Uterus (tissue), 4 donors: ENCODE measurements at places on chromosomes 13 and 19. TPM values are rescaled to one million over a fixed set of nuclear protein-coding genes. Genes with fewer than 3 reads are reported as not detected.

DNA sequence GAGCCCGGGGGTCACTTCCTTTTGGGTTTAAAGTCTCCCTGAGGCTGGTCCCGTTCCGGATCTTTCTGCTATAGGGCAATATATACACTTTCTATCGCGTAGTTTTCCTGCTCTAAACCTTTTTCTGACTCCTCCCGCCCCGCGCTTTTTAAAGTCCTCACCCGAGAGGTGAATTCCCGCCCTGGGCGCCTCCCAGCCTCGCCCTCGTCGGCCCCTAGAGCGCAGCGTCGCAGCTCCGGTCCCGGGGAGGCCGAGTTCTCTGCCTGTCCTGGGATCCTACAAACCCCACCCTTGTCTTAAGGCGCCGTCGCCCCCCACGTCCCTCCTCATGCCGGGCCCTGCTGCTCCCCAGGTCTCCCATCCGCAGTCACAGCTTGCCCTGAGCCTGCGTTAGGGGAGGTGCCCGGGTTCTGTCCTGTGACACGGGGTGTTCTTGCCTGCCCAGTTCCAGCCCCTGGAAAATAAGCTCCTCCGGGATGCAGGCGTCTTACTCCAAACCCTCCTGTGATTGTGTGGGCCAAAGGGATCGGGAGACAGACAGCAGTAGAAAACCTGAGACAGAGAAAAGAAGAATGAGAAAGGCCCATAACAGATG is 491 bp downstream of the ZNF525 start:
- peak overlapping the region; percentile 65 for H3K4me3 ChIP-seq
- no peaks in the 10 kb centered on the region for H3K36me3 ChIP-seq
- no peaks in the 10 kb centered on the region for H3K4me1 ChIP-seq
- no peak for DNase-seq
- peak overlapping the region; percentile 74 for H3K27ac ChIP-seq

DNA sequence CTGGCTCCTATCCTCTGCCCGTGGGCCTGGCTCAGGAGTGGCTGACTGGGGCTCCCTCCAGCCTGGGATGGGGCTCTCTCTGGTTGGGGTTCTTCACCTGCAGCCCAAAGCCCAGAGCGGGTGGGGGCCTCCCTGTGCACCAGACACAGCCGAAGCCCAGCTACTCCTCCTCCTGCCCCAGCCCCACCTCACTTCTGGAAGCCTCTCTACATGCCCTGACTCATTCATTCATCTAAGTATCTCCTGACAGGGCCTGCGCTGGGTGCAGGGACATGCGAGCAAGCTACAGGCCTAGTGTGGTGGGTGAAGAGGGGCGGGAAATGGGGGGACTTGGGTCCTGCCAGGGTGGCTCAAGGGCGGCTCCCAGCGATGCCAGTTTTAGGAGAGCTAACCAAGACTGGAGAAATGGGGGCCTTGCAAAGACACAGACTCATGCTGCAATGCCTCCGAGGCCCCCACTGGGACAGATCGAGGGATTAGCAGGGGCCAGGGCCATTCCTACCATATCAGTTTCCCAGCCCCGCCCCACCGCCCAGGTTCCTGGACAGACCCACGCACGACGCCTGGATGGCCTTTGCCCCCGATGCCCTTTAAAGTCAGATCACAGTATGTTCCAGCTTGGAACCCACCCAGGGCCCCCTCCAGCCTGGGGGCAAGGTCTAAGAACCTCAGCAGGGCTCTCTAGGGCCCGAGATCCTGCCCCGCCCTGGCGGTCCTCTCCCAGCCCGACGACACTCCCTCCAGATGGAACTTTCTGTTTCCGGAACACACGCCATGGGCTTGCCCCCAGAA is 12.6 kb downstream of the LSM4 start:
- no peak overlapping the region for H3K4me3 ChIP-seq
- H3K27me3 ChIP-seq = no peaks in the 10 kb centered on the region
- no peak overlapping the region for H3K27ac ChIP-seq
- H3K36me3 ChIP-seq = no peaks in the 10 kb centered on the region
- no peaks in the 10 kb centered on the region for H3K4me1 ChIP-seq

DNA sequence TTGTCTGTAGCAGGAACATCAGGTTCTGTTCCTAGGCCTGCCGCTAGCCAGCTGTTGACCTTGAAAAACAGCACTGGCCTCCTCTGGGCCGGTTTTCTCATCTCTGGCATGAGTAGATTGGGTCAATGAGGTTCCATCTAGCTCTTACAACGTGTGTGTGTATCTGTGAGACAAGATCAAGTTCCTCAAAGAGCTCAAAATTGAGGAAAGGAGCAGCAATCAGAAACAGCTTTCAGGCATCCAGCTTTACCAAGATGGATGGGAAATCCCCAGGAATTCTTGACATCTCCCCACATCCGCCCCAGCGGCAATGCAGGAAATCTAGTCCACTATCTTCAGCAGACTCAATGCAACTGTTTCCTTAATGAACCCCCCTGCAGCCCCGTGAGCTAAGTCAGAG is 4.9 kb downstream of the FLT1 start:
- no peak for DNase-seq
- peaks cover 45% of the 10 kb centered on the region for H3K27me3 ChIP-seq
- H3K36me3 ChIP-seq = no peaks in the 10 kb centered on the region
- no peak overlapping the region for H3K4me3 ChIP-seq
- H3K4me1 ChIP-seq = peaks cover 14% of the 10 kb centered on the region

DNA sequence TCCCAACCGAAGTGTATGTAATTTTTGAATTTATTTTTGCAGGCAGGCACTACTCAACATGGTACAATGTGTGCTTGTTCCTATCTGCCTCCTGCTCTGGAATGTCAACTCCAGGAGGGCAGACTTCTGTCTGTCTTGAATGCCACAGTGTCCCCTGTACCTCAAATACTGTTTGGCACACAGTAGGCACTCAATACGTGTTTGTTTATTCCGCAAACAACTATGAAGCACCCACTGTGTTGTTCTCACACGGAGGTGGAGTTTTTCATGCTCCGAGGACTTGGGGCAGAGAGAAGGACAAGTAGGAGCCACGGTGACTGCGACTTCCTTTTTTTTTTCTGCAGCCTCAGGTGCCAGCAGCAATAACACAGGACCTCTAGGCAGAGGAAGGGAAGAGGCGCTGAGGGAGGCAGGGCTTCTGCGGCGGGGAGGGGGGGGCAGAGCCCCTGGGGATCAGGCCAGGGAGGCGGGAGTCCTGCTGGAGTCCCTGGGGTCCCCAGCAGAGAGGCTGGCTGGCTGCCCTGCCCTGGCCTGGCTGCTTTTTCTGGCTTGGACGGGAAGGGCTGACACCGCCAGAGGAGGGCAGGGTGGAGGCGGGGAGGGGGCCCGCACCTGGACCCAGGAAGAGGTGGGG is 29.3 kb upstream of the TNFAIP8L1 start:
- no peak overlapping the region for H3K27ac ChIP-seq
- H3K36me3 ChIP-seq = no peaks in the 10 kb centered on the region
- no peak overlapping the region for H3K4me3 ChIP-seq
- peaks cover 4% of the 10 kb centered on the region for H3K4me1 ChIP-seq
- H3K27me3 ChIP-seq = no peaks in the 10 kb centered on the region

GRCh38 chr19:53868091-53868891 is 608 bp downstream of the MYADM start:
- no peaks in the 10 kb centered on the region for H3K4me1 ChIP-seq
- no peaks in the 10 kb centered on the region for H3K36me3 ChIP-seq
- peak overlapping the region; percentile 74 for H3K4me3 ChIP-seq
- peak; percentile 71 for DNase-seq
- no peaks in the 10 kb centered on the region for H3K27me3 ChIP-seq

PBX4 gene
- 1.6 TPM for total RNA-seq

NEK3 gene
- 22.9 TPM for total RNA-seq

DNA sequence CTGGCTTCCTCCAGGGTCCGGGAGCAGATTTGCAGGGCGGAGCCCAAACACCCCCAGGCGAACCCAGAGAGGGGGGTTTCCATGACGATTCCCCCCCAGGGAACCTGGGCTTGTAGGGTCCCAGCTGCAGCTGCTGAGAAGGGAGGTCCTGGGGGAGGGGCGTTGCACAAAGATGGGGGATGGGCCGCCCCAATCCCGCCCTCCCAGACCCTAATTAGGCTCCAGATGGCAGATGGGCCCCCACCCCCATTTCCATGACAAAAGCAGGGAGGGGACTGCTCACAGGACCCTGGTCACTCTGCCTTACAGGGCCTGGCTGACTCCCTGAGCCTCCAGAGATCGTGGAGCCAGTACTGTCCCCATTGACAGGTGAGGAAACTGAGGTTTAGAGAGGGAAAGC is 15.2 kb downstream of the ELAVL3 start:
- H3K36me3 ChIP-seq = no peaks in the 10 kb centered on the region
- H3K4me3 ChIP-seq = no peak overlapping the region

CEACAM7 gene
- total RNA-seq = 0.51 TPM

IZUMO4 gene
- total RNA-seq = 9.5 TPM

DNA sequence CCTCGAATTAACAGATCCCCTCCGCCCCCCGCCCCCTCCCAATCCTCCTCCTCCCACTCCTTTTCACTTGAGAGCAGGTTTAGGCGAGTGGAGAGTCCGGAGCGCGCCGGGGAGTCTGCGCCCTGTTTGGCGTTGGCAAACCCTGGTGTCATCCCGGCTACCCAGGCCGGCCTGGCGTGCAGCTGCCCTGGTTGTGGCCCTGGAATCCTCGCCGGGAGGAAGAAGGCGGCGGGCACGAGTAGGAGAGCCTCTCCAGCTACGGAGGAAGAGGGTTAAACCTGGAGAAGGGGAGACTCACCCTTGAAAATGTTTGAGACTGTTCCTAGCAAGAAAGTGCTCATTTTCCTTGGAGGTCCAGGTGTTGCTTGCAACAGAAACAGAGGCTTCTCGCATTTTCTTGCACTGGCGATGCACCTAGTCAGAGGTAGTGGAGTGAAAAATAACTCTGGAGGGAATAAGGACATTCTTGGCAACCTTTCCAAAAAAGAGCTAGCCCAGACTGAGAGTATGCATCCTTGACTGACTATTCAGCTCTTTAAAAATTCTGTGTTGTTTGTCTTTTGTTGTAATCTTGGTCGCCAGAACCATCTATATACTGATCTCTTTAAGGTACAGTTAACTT is 1.3 kb upstream of the SOX21 start:
- no peak overlapping the region for H3K4me3 ChIP-seq
- H3K4me1 ChIP-seq = peaks cover 26% of the 10 kb centered on the region
- DNase-seq = no peak
- H3K27ac ChIP-seq = no peak overlapping the region

GRCh38 chr13:37364956-37365355 is 233.6 kb downstream of the POSTN start:
- DNase-seq = no peak
- H3K27ac ChIP-seq = no peak overlapping the region
- no peaks in the 10 kb centered on the region for H3K4me1 ChIP-seq
- H3K36me3 ChIP-seq = no peaks in the 10 kb centered on the region

HPN gene
- total RNA-seq = 2.7 TPM

PSPN gene
- 2.2 TPM for total RNA-seq

ATP1A3 gene
- not detected for total RNA-seq

DNAAF3 gene
- total RNA-seq = not detected

ZNF709 gene
- total RNA-seq = 5.0 TPM

DNA sequence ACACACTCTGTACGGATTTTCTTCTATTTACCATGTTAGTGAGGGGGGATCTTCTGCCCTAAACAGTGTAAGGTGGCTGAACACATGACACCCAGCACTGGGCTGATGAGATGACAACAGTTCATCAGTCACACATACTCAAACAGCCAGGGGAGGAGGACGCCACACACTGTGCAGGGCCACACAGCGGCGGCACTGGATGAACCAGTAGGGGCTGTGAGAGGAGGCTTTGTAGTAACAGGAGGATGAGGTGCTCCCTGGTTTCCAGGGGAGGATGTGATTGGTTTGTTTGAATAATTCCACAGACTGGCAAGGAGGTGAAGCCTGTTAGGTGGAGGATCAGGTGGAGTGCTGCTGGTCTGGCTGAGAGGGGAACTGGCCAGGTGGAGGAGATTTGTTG is 16.3 kb upstream of the GTF3A start:
- no peaks in the 10 kb centered on the region for H3K4me1 ChIP-seq
- DNase-seq = no peak
- no peaks in the 10 kb centered on the region for H3K27me3 ChIP-seq
- H3K4me3 ChIP-seq = no peak overlapping the region

CLDN10 gene
- 27.6 TPM for total RNA-seq

DNA sequence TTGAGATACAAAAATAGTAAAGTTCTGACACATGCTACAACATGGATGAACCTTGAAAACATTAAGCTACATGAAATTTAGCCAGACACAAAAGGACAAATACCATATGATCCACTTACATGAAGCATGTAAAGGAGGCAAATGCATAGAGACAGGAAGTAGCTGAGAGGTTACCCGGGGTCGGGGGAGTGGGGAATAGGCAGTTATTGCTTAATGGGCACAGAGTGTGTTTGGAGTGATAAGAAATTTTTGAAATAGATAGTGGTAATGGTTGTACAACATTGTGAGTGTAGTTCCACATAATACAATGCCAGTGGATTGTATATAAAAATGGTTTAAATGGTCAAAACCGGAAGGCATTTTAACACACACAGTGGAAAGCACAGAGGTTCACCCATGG is 4.3 kb downstream of the N4BP2L1 start:
- H3K27me3 ChIP-seq = no peaks in the 10 kb centered on the region
- no peak overlapping the region for H3K27ac ChIP-seq
- no peak overlapping the region for H3K4me3 ChIP-seq
- H3K36me3 ChIP-seq = no peaks in the 10 kb centered on the region

CYP4F12 gene
- 13.5 TPM for total RNA-seq

- H3K4me3 ChIP-seq = no peak overlapping the region
- no peak for DNase-seq
- H3K27me3 ChIP-seq = no peaks in the 10 kb centered on the region
- no peaks in the 10 kb centered on the region for H3K4me1 ChIP-seq
- no peak overlapping the region for H3K27ac ChIP-seq
These were observed 420.4 kb downstream of the EFNB2 start for GRCh38 chr13:106115081-106115480.

DNA sequence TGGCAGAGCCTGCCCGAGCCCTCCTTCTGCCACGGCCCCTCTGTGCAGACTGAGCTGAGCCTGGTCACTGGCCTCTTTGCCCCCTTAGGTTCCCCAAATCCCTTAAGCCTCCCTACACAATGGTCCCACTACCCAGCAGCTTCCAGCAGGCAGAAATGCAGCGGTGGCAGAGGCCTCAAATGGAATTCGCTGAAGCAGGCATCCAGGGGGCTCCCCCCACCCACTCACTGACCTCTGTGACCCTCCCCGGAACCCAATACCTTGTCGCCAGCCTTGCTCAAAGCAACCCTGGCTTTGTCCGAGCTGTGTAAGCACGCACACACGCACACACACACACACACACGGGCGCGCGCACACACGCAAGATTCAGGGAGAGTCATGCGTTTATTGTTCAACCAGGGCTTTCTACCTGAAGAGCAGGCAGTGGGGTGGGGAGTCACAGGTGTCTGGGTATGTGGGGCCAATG is at the start of gene LIM2:
LIM2 (minus strand) TSS at position 51 of the 466 bp plus-strand sequence. CDS start 531 bp downstream, outside the sequence.
- H3K4me1 ChIP-seq = no peaks in the 10 kb centered on the region
- no peaks in the 10 kb centered on the region for H3K36me3 ChIP-seq
- H3K27me3 ChIP-seq = no peaks in the 10 kb centered on the region
- no peak within 1 kb of the TSS for H3K4me3 ChIP-seq
- no peak for DNase-seq

GRCh38 chr13:89688918-89689317 is 1658.6 kb upstream of the MIR17HG start:
- DNase-seq = no peak
- no peak overlapping the region for H3K4me3 ChIP-seq
- H3K27ac ChIP-seq = no peak overlapping the region

- no peak overlapping the region for H3K27ac ChIP-seq
- H3K4me1 ChIP-seq = no peaks in the 10 kb centered on the region
- no peaks in the 10 kb centered on the region for H3K27me3 ChIP-seq
- DNase-seq = no peak
- no peaks in the 10 kb centered on the region for H3K36me3 ChIP-seq
- H3K4me3 ChIP-seq = no peak overlapping the region
These were observed 11.1 kb downstream of the FAM124A start for GRCh38 chr13:51233117-51233826.

SCGB2B2 gene
- total RNA-seq = not detected

ATP4B gene
- total RNA-seq = 0.28 TPM

SLAIN1 gene
- total RNA-seq = 20.9 TPM

ZFP28 gene
- total RNA-seq = 6.1 TPM
